ENCODE measurements at places on chromosomes 5 and 9.

- no peak for DNase-seq
- no peaks in the 10 kb centered on the region for H3K4me1 ChIP-seq
- no peaks in the 10 kb centered on the region for H3K36me3 ChIP-seq
- no peak within 1 kb of the TSS for H3K4me3 ChIP-seq
These were observed at the start of gene ATP10B for GRCh38 chr5:160852049-160852448. Gene ATP10B, minus strand, starts transcription at chr5:160852211. Its CDS starts 164,137 bp downstream, at chr5:160688074.

GRCh38 chr5:59517926-59518585, 375.5 kb downstream of the PDE4D start:
- peaks cover 10% of the 10 kb centered on the region for H3K4me1 ChIP-seq
- H3K4me3 ChIP-seq, result no peak overlapping the region
- no peak overlapping the region for H3K27ac ChIP-seq
- peaks cover 7% of the 10 kb centered on the region for H3K36me3 ChIP-seq

- no peak overlapping the region for H3K4me3 ChIP-seq
- no peaks in the 10 kb centered on the region for H3K27me3 ChIP-seq
- peaks cover 8% of the 10 kb centered on the region for H3K4me1 ChIP-seq
- no peak overlapping the region for H3K27ac ChIP-seq
These were observed 15.1 kb upstream of the GCNT4 start for GRCh38 chr5:75067434-75067833.

DNA sequence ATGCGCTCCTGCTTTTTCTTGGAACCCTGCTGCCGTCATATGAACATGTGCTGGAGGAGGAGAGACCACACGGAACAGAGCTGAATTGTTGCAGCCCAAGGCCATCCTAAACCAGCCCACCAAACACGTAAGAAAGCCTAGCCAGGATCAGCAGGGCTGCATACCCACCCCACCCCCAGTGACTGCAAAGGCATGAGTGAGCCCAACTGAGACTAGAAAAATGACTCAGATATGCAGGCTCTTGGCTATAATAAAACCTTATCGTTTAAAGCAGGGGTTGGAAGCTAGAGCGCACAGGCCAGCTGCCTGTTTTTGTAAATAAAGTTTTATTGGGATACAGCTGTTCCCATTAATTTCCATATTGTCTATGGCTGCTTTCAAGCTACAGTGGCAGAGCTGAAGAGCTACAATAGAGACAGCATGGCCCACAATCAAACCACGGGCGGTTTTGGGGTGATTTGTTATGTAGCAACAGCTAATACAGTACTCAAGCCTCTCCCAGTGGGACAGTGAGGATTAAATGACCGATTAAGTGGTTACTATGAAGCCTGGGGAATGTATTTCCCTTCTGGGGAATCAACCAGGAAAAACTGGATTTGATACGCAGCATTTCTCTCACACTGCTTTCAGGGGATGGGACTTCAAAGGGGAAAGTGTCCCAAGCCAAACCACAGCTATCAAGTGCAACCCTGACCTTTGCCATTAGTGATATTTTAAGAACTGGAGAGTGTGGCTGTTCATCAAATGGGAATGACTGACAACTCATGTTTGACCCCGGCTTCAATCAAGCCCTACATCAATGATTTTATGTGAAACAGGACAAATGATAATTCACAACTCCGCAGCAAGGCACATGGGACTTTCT, 6.3 kb downstream of the SHB start:
- no peak for DNase-seq
- peaks cover 71% of the 10 kb centered on the region for H3K4me1 ChIP-seq

DNA sequence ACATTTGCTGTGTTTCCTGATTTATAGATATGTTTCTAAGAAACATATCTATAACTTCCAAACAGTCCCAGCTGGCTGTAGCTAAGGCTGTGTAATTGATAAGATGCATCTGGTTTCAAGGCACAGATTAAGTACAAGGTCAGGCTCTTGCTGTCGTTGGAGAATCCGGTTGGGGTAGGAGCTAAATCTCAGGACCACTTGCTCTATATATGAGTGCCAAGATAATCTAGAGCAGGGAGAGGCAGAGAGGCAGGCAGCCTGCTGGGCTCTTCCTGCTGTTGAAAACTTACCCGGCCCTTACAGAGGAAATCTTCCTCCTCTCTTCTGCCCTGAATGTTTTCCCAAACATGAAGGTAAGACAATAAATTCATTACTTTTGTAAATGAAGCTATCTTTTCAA, at the start of gene C7:
Gene C7, plus strand, starts transcription at position 234 of the 400 bp plus-strand sequence. Its CDS starts 114 bp downstream, at position 348.
- peak within 1 kb of the TSS; percentile 23 for H3K27ac ChIP-seq
- H3K36me3 ChIP-seq, result no peaks in the 10 kb centered on the region
- no peak for DNase-seq
- H3K4me3 ChIP-seq, result peak within 1 kb of the TSS; percentile 42
- no peaks in the 10 kb centered on the region for H3K27me3 ChIP-seq
